ENCODE measurements at places on chromosomes 13 and 19.

DNA sequence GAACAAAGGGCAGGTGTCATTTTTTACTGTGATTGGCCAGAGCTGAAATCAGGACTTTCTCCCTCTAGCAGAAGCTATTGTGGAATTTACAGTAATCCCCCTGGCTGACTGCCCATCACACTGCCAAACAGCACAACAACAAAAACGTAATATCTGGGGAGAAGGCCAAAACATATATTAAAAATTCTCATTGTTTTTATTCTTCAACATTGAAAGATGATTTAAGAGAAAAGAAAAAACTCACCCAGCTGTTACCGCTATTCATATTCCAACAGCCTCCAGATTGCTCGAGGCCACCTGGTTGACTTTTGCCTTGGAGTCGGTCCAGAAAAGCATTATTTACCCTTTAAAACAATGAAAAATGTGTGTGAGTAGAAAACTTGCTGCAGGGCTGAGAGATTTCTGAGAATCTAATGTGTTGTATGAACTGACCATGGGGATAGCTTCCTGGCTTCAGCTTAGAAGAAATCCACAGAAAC is 97.2 kb downstream of the EPSTI1 start:
- no peak for DNase-seq

- DNase-seq: no peak
These were observed 59.6 kb downstream of the DCT start for GRCh38 chr13:94419925-94420305.

- DNase-seq: no peak
These were observed 16.1 kb downstream of the ZNF816 start for GRCh38 chr19:52946322-52947310.

- DNase-seq: no peak
These were observed 1033.6 kb downstream of the SLITRK5 start for GRCh38 chr13:88704600-88705275.

DNA sequence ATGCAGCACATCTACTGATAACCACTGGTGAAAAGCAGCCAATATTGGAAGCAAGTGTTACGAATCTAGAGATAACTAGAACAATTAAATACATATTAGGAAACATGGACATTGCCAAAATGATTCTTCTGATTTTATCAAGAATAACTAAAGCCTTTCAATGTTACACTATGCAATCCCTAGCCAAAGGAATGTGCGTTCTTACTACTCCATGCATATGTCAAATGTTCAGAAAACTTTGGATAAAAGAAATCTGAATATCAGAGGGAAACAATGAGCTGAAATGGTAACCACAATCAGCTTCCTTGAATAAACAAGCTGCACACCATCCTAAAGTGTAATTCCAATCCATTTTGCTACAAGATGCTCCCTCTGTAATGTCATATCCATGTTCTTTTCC is 951 bp upstream of the POSTN start:
- DNase-seq: no peak

DNA sequence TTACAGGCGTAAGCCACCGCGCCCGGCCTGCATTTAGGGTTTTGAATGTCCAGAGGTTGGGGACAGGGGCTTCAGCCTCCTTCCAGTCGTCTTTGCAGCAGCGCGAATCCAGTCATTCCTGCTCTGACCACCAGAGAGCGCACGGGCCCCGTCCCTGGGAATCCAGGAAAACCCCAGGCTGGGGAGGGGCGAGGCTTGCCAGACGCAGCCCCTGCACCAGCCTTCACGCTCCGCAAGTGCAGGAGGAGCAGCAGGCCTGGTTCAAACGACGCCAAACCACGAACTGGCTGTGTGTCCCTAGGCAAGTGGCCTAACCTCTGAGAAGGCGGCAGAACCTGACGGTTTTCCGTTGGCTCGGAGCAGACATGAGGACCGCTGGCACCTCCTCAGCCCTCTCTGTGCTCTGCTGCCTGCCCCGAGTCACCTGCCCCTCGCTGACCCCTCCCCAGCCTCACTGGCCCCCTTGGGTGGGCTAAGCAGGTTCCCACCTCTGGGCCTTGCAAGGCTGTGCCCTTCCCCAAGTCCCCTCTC is 2.0 kb upstream of the RNF126 start:
- peak; percentile 66 for DNase-seq

DNA sequence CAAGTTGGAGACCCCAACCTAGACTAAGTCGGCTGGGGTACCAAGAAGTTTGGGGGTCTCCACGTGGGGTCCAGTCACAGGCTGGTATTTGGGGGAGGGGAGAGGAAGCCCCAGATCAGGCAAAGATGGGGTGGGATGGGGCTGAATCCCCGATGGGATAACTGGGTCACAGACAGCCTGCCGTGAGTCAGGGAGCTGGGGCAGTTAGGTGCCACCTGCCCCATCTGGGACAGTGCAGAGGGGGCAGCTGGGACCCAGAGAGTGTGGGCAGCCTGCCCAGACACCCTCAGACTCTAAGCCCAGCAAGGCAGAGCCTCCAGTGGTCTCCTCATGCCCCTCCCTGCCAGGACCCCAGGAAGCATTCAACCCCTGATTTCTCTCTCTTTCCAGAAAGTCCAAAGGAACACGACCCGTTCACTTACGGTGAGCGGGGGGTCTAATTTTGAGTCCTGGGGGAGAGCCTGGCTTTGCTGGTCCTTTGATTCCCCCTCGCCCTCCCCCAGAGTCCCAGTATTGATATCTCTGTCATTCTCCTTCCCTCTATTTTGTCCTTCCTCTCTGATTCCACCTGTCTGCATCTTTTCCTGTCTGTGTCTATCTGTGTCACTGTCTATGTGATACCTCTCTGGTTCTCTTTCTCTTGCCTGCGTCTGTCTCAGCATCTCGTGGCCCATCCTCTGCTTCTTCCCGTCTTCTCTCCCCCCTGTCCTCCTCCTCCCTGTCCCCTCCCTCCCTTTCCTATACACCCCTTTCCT is 1.8 kb downstream of the FXYD1 start:
- no peak for DNase-seq

DNA sequence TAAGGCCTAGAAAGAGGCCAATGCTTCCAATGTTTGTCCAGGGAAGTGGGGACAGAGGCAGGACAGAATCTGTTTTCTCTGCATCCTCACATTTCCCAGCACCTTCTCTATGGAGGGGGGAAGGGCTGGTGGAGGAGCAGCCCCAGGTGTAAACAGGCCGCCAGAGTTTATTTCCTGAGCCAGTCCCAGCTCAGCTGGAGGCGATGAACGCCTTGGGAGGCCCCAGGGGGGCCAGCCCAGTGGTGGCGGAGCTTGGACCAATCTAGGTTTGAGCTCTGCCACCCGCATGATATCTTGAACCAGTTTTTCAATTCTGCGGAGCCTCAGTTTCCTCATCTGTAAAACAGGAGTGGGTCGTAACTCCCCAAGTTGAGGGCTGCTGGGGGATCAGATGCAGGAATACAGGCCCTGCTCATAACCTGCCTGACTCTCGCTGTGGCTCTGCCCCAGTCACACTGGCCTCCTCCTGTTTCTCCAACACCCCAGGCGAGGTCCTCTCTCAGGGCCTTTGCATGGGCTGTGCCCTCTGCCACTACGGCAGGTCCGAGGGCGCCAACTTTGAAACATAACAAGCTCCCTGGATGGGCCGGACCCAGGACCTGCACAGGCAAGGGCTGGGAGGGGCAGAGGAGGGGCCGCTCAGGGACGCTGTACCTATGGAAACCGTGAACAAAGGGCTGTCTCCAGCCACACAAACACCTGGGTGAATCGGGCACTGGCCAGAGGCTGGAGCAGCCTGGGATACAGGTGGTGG is 1.1 kb downstream of the TNFAIP8L1 start:
- DNase-seq: no peak

- DNase-seq: no peak
These were observed 377.6 kb downstream of the IRS2 start for GRCh38 chr13:109408591-109409382.

DNA sequence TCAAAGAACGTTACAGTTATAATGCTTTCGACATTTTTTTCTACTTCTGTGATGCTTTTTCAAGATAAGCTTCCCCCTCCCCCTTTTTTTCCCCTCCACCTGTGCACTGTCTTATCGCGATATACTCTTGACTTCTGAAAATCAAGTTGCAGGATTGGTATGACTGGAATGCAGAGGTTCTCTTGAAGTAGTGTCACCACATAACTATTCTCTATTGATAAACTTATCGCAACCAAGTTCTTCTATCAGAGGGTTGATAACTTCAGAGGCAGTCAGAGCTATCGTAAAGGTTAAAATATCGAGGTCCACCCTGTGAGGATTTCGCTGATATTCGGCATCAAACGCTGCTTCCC is 820 bp downstream of the EID2 start:
- DNase-seq: no peak

- DNase-seq: no peak
These were observed 3.3 kb upstream of the TEX29 start for GRCh38 chr13:111317042-111317550.

- no peak for DNase-seq
These were observed 937 bp downstream of the ZNF841 start for GRCh38 chr19:52094526-52095130.

DNA sequence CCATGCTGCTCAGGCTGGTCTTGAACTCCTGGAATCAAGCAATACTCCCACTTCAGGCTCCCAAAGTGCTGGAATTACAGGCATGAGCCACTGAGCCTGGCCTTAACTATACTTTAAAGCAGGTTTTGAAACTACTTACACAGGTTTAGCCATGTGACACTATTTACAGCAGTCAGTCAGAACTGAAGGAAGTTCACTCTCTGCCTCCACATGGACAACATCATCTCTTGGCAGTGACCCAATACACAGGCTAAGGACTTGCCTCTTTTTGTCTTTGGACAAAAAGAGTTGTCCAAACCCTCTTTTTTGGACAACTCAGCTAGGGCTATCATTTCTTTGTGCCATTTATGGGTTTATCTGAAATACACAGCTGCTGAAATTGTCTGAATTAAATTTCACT is 89.0 kb upstream of the CLDN10 start:
- no peak for DNase-seq

- DNase-seq: no peak
These were observed 233.6 kb downstream of the SLITRK6 start for GRCh38 chr13:85565652-85566051.

GRCh38 chr19:14078411-14078810 is 5.8 kb downstream of the MISP3 start:
- peak; percentile 52 for DNase-seq

GRCh38 chr13:37407156-37407555 is 191.4 kb downstream of the POSTN start:
- DNase-seq: no peak

- DNase-seq: no peak
These were observed 11.1 kb upstream of the SERP2 start for GRCh38 chr13:44362394-44363040.

DNA sequence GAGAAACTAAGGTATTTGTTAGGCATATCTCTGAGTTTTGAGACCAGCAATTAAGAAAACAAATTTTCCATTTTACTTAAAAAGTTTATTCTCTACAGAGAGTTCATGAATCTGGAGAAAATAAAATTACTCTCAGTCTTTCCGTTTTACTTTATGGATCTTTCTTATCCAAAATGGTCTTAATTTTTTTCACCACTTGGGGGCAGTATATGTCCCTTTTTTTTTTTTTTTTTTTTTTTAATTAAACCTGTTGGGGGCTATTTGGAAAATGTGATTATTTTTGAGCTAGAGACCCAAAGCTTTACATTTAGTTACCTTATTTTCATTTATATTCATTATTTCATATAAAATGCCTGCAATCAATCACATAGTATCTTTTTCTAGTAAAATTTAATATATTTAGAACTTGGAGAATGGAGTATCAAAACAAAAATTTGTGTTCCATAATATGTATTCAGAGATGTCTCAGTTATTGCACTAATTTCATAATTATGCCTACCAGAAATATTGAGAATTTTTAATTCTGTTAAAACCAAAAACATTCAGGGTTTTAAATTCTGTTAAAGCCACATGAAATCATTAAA is 27.1 kb downstream of the PIBF1 start:
- DNase-seq: peak; percentile 10

DNA sequence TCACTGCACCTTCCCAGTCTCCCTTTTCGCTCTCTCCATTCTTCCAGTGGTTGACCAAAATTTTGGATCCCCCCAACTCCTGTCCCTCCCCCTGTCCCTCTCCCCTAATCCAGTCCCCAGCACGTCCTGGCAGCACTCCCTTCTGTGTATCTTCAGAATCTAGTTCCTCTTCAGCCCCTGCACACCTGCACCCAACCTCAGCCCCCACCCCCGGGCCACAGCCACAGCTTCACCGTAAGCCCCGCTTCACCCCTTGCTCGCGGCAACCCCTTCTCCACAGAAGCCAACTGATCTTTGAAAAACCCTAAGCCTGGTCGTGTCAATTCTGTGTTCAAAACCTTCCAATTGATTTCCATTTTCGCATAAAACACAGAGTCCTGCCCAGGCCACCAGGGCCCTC is 35.5 kb upstream of the SLC15A1 start:
- no peak for DNase-seq

- DNase-seq: no peak
These were observed 197.7 kb downstream of the USP12 start for GRCh38 chr13:26973946-26974345.

GRCh38 chr13:40370661-40371060 is 295.8 kb downstream of the FOXO1 start:
- peak; percentile 56 for DNase-seq

DNA sequence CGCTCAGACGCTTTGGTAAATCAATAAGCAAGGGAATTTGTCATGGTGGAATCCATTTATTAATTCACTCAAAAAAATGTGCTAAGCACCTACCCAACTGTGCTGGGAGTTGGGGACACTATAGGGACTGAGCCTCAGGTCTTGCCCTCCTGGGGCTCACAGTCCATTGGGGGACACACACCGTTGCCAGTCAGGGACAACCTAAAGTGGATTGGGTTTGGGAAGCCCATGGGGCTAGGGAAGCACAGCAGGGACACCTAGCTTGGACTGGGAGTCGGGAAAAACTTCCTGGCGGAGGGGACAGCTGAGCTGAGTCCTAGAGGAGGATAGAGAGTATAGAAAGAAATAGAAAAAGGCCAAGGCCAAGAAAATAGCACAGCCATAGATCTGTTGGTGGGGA is 8.5 kb downstream of the FOSB start:
- DNase-seq: no peak

- no peak for DNase-seq
These were observed 233.4 kb downstream of the KCNRG start for GRCh38 chr13:50248516-50249143.

- no peak for DNase-seq
These were observed 360 bp downstream of the DDX39A start for GRCh38 chr19:14418856-14419105.

DNA sequence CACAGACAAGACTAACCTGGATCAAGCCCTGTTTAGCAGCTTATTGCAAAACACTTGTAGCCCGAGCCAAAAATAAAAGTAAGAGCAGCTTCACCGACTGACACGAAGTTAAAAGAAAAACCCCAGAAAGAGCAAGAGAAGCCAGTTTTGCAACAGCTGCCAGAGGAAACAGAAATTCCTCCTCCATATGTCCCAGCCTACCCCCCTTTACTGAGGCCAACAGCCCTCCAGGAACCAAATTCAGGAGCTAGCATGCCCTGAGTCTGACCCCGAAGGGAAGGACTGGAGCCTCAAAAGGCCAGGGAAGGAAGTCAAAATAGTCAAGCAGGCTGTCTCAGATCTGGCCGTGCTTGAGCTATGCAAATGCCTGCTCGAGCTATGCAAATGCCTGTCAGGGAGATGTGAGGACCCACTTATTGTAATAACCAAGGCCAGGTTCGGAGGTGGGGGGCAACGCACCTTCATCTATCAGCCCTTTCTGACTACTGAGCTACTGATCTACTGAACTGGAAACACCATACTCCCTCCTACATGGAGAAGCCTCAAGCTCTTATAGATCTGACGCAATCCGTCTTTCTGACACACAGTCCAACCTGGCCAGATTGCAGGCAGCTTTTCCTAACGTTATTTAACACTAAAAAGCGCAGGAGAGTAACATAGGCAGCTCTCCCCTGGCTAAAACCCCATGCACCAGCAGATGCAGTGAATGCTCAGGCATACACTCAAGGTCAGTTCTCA is 6.7 kb downstream of the SIGLEC11 start:
- no peak for DNase-seq
